ENCODE measurements at places on chromosomes 1 and 21.

GRCh38 chr1:114026797-114027196 lies 47.5 kb downstream of the OLFML3 start:
- no peaks in the 10 kb centered on the region for H3K27me3 ChIP-seq
- no peak overlapping the region for H3K27ac ChIP-seq
- no peaks in the 10 kb centered on the region for H3K4me1 ChIP-seq

DNA sequence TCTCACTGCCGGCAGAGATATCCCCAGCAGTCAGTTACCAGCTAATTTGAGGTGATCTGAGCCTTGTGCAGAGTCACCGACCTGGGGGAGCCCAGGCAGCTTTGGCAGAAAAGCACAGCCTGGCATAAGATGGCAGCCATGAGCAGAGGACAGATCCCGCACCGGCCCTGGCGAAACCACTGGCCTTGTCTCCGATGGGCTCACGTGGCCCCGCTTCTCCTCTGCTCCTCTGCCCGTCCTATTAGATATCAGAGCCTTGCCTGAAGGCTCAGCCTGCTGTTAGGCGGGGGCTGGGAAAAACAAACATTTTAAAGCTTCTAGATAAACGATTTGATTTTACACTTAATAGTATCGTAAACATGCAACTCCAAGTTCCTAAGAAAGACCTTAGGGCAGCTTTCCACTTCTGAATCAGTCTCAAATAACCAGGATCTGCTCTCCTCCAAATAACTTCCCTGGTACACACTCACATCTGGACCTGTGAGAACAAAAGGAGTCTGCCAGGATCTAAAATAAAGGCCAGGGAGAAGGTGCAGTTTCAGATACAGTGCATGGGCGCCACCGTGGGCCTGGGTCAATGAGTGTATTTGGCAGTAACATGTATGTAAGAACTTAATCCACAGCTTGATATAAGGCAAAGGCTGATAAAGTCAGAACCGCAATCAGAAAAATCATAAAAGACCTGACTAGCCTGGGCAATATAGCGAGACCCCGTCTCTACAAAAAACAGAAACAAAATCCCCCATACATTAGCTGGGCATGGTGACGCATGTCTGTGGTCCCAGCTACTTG lies 10.0 kb downstream of the EDARADD start:
- H3K27ac ChIP-seq, result no peak overlapping the region
- no peaks in the 10 kb centered on the region for H3K4me1 ChIP-seq

DNA sequence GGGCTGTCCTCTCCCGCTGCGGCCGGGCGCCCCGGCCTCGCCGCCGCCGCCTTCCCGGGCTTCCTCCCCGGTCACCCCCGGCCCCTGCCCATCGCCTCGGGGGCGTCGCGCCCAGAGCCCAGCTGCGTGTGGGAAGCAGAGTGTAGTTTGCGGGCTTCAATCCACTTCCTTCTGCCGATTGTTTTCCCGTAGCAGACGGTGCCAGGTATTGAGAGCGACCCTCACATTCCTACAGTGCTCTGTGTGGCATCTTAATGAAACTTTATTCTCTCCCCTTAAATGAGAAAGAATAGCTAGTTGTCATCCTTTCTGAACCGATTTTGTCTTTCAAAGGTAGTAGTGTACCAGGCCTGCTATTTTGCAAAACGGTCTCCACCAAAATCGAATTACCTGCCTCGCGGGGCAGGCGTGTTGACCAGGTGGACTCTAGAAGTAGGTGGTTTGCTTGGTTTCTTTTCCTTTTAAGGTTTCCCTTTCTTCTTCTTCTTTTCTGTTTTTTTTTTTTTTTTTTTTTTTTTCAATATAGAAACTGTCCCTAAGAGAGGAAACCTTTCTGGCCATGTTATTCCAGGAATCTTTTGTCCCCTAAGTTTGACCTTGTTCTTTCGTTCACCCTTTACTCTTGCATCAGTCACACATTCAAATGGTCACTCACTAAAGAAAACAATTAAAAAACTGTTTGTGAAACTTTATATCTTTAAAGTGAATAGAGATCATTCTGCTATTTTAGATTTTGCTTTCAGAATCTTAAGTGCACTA lies 881 bp downstream of the USP25 start:
- no peaks in the 10 kb centered on the region for H3K36me3 ChIP-seq
- no peaks in the 10 kb centered on the region for H3K27me3 ChIP-seq
- H3K4me3 ChIP-seq, result peak overlapping the region; percentile 83
- DNase-seq, result no peak

DNA sequence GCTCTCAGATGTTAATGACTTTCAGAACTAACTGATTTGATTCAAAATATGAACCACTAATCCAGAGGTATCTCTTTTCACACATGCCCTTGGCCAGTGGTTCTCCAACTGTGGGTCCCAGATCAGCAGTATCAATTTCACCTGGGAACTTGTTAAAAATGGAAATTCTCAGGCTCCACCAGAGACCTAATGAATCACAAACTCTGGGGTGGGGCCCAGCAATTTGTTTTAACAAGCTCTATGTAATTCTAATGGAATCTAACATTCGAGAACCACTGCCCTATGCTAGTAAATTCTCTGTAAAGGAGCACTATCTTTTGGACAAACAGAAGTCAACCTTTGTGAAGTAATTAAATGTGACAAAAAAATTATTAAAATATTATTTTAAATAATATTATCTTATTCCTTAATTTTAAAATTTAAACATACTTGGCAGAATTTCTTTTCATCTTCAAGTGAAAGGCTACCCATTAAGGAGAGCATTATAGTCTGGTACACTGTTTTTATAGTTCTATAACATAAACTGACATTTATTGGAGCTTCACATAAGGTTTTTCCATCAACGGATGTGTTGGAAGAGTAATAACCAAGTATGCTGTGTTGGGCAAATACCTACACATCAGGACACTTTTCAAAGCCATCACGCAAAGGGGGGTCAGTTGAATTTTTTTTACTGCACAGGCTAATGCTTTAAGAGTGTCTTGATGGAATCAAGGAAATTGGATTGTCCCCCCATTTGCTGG lies 130.4 kb downstream of the LHX4 start:
- H3K27ac ChIP-seq, result no peak overlapping the region
- DNase-seq, result no peak
- no peaks in the 10 kb centered on the region for H3K27me3 ChIP-seq
- peaks cover 8% of the 10 kb centered on the region for H3K4me1 ChIP-seq
- no peak overlapping the region for H3K4me3 ChIP-seq
- H3K36me3 ChIP-seq, result no peaks in the 10 kb centered on the region

DNA sequence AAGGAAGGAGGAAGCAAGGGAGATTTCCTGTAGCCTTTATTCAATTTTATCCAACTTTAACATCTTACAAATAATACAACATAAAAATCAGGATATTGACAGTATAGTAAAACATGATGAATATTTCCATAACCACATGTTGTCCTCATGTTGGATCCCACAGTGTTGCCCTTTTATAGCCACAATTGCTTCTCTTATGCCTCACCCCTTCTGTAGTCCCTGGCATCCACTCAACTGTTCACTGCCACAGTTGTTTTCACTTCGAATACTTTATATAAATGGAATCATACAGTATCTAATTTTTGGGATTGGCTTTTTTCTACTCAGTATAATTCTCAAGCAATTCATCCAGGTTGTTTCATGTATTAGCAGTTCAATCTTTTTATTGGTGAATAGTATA lies 44.8 kb downstream of the SRSF11 start:
- H3K27ac ChIP-seq, result no peak overlapping the region
- DNase-seq, result no peak
- no peaks in the 10 kb centered on the region for H3K27me3 ChIP-seq

GRCh38 chr1:2363847-2364513 lies 27.4 kb downstream of the MORN1 start:
- no peaks in the 10 kb centered on the region for H3K36me3 ChIP-seq
- H3K4me3 ChIP-seq, result no peak overlapping the region
- no peak for DNase-seq
- no peaks in the 10 kb centered on the region for H3K27me3 ChIP-seq

GRCh38 chr1:160326418-160326817 lies 16.6 kb downstream of the COPA start:
- H3K4me1 ChIP-seq, result no peaks in the 10 kb centered on the region
- H3K4me3 ChIP-seq, result no peak overlapping the region
- DNase-seq, result no peak
- H3K27ac ChIP-seq, result no peak overlapping the region

GRCh38 chr21:45408801-45409261 lies 3.9 kb downstream of the COL18A1 start:
- no peaks in the 10 kb centered on the region for H3K27me3 ChIP-seq
- H3K36me3 ChIP-seq, result no peaks in the 10 kb centered on the region
- no peak overlapping the region for H3K27ac ChIP-seq
